ENCODE measurements at places on chromosomes 16 and 17.
A peak's percentile ranks its signal among the peaks of the same experiment; 100 is the strongest.

DNA sequence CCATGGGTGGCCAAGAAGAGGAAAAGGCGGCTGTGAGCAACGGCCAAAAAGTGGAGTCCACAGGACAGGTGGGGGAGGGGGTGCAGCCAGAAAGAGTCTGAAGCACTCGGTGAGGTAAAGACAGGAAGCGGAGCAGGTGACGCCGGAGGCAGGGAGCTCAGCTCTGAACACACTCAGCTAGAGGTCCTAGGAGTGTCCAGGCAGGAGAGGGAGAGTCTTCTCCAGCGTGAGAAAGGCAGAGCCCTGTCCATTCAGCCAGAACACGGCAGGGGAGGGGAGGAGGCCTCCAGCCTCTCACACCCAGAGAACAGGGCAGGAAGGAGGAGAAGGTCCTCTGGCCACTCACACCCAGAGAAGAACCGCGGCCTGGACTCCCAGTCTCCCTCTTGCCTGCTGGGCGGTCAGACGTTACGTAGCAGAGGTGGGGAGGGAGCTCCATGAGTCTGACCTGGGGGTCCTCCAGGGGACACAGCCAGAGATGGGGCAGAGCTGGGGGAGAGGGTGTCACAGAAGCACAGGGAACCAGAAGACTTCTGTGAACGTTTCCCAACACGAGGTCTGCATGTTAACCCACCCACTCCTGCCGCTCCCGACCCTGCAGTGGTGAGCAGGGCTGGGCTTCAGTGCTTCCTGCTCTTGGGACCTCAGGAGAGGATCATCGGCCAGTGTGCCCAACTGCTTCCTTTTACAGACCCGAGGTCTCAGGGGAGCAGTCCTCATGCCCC is 89.2 kb downstream of the ABR start:
- no peak for DNase-seq

GRCh38 chr17:67680445-67681224 is 37.1 kb upstream of the NOL11 start:
- DNase-seq: no peak

DNA sequence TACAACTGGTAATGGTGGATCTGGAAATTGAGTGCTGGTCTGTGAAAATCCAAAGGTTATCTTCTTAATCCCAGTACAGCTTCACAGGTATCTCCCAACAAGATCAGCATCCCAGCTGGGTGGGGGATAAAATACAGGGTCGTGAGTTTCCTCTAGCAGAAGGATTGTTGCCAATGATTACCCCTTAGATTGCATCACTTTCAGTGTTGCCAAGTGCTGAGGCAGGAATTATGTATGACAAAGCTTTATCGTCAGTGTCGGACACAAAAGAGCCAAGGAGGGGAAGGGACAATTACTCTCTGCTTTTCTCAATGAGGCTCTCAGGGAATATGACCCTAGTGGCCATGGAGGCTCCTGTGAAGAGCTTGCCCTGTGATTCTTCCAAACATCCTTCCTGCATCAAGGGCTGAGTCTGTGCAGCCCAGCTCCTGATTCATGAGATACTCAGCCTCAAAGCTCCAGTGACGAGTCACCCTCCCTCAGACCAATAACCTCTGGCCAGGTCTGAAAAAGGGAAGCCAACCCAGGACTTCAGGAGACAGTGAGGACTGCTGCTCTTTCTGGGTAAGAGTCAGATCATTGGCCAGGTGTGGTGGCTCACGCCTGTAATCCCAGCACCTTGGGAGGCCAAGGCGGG is 15.0 kb downstream of the OR1F1 start:
- no peak for DNase-seq

GRCh38 chr17:32901743-32902142 is 24.8 kb upstream of the MYO1D start:
- DNase-seq: no peak

- DNase-seq: peak; percentile 41
Observed at GRCh38 chr17:38703742-38704605, 1.1 kb upstream of the MLLT6 start.

DNA sequence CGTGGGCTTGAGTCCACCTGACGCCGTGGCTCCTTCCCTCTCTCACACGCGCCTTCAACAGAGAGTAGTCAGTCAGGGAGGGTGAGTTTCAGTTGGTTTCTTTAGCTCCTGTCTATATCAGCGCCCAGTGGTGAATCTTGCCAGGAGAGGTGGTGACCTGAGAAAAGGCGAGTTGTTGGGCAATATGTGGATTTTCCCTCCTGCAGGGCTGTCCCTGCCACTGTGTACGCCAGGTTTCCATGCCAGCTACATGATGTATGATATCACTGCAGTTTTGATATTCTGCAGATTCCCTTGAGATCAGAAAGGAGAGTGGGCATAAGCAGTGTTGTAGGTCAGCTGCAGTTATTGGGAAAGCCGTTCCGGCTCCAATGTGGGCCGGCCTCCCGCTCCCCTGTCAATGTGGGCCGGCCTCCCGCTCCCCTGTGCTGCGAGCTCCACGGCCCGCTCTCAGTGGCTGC is 31.4 kb downstream of the BANP start:
- no peak for DNase-seq

- DNase-seq: no peak
Observed at GRCh38 chr17:64154313-64154695, 24.4 kb upstream of the ERN1 start.

DNA sequence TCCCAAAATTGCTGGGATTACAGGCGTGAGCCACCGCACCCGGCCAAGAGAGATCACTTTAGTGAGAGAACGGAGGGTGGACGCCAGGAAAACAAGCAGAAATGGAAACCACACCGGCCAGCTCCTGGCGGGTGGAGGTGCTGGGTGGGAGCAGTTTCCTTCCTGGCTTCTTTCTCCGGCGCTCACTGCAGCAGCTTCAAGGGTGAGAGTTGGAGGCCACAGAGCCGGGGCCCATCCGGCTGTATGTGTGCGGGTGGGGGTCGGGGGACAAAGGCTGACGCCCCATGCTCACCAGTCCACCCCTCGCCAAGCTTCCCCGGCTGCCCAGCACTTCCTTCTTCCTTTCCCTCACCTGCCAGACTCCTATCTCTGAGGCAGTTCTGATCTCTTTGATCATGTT is 13.5 kb upstream of the BHLHA9 start:
- no peak for DNase-seq

GRCh38 chr16:4414187-4414917 is 2.0 kb downstream of the CORO7 start:
- no peak for DNase-seq

DNA sequence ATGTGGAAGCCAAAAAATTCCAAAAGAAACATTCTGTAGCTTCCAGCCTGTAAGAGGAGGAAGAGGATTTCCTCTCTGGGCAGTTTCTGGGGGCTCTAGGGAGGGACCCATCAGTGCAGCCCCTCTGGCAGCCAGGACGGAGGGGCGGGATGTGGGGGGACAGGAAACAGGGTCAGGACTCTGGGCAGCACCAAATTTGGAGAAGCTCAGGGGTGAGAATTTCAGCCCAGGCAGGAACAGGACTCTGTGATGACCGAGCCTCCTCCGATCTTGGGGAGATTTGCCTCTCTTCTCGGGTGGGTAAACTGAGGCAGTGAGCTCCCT is 18.4 kb upstream of the CIBAR2 start:
- DNase-seq: no peak

- DNase-seq: peak; percentile 17
Observed at GRCh38 chr16:65117811-65118448, 3.9 kb downstream of the CDH11 start.

Data from KG1 (cell line).